ENCODE measurements at places on chromosomes 5 and 9.

DNA sequence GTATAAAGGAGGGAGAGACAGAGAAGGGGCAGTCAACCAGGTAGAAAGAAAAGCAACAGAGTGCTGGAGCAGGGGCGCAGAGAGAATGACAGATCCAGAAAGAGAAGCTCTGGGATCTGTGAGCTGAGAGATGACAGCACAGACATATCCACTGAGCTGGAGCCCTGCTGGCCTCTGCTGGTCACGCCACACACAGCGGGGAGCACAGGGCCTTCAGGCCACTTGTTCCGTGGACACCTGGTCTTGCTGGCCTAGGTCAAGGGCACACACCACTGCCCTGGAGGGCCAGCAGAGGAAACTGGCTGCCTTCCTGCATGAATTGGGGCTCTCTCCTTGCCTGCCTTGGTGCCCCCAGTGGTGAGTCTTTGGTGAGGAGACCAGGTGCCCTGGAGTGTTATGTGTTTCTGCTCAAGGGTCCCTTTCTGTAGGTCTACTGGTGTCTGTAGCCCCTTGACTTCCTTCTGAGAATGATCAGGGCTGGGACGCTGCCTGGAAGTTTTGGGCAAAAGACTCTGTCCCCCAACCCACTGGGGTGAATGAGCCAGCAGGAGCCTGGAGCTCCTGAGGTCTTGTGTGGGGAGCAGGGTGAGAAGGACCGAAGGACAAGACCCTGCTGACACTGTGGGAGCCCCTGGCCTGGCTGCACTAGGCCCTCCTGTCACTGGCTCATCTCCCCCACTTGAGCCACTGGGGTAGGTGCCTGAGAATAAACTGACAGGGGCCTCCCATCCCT is 59.2 kb upstream of the ADAMTS2 start:
- no peak for DNase-seq

- no peak for DNase-seq
These were observed 2.1 kb downstream of the ZDHHC21 start for GRCh38 chr9:14690948-14691730.

DNA sequence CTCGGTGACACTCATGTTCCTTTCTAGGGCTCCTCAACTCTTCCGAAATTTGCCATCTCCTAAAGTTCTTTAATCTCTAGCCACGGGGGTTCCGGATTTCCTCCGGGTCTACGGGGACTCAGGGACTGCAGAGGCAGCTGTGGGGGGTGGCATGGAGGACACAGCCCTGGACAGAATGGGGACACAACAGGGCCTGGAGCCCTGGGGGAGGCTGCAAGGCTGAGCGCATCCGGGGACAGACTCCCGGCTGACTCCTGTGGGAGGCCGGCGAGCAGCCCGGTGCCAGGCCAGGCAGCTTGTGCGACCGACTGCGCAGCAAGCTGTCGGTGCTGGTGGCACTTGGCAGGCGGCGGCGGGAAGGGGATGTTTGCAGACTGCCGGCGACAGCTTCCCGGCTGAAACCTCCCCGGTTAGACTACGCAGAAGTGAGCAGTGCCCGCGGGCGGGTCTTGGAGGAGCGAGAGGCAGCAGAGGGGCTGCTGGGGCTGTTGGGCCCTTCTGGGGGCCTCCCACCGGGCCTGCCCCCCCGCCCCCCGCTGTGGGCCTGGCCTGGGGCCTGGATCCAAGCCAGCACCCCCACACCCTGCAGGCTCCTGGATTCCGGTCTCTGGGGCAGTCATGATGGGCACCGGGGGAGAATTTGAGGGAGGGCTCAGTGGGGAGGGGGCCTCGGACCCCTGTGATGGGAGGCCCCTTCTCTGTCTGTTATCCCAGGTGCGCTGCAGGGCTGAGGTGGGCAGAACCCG is 28.7 kb upstream of the UBAC1 start:
- no peak for DNase-seq

GRCh38 chr9:13917534-13917933 is 396.4 kb downstream of the NFIB start:
- no peak for DNase-seq

DNA sequence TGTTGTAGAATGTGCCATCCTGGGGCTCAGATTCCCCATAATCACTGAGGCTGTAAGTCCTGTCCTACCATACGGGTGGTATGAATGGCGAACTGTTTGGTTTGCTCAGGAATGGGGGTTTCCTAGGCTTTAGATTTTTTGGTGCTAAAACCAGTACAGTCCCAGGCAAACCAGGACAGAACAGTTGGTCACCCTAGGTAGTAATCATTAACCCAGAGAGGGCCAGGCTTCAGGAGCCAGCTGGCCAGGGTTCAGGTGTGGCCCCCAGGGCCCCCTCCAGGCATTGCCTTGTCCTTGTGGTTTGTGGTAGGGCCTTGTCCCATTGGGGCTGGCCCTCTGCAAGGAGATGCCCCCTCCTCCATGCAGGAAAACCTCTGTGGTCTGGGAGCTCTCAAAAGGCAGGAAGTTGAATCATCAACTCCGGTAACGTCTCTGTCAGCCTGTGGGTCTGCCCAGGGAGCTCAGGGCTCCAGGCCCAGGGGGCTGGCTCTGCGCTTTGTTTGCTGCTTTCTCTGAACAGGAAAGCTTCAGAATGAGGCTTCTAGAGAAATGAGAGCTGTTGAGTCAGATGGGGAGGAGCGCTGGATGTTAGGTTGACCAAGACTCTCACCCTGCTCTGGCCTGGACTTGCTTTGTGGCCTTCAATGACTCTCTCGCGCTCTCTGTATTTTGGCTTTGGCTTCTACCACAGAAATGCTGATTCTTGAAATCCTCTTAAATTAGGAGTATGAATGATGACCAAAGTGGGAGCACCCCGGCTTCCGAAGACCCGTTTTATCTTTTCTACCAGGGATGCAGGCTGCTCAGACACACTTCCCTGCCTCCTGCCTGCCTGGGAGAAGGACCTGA is 22.2 kb upstream of the JADE2 start:
- peak; percentile 76 for DNase-seq

DNA sequence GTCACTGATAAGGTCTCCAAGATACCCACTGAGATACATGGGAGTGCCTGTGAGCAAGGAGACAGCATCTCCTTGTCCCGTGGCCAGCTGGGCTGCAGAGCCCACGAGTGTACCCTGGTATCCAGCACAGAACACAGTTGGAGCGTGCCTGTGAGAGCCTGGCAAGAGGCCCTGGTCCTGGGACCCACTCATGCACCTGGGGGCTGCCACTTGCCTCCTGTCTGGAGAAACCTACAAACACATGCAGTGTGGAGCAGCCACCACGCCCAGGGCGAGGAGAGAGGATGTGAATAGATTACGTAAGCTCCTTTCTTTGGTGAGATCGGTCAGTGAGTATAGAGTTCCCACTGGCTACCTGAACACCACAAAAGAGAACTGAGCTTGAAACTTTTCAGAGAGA is 88.3 kb downstream of the CTNND2 start:
- DNase-seq = no peak

Data from foreskin melanocyte (primary cell).